ENCODE measurements at places on chromosomes 1 and 21. TPM values are rescaled to one million over a fixed set of nuclear protein-coding genes. Genes with fewer than 3 reads are reported as not detected.

The LYSMD1 gene
- 17.3 TPM for polyA plus RNA-seq

The METTL25B gene
- 49.2 TPM for polyA plus RNA-seq

The LCE2C gene
- not detected for polyA plus RNA-seq

The CTSE gene
- 0.11 TPM for polyA plus RNA-seq

The TNNT2 gene
- polyA plus RNA-seq = 55.1 TPM

The BRINP3 gene
- 2.4 TPM for polyA plus RNA-seq

The ECM1 gene
- polyA plus RNA-seq = 6.3 TPM

The EXTL2 gene
- 96.4 TPM for polyA plus RNA-seq

The CLCA1 gene
- polyA plus RNA-seq = not detected

The OLFML2B gene
- 14.4 TPM for polyA plus RNA-seq

The SMIM1 gene
- polyA plus RNA-seq = 8.8 TPM

The TSPAN1 gene
- 79.3 TPM for polyA plus RNA-seq

The ZNF683 gene
- not detected for polyA plus RNA-seq

The CLDN17 gene
- polyA plus RNA-seq = not detected

The TCEA3 gene
- 11.2 TPM for polyA plus RNA-seq

The TMEM269 gene
- polyA plus RNA-seq = 0.95 TPM

The CRP gene
- polyA plus RNA-seq = not detected

The AIDA gene
- 57.7 TPM for polyA plus RNA-seq

- peak; percentile 7 for DNase-seq
Observed at GRCh38 chr1:244603498-244603897, 49.4 kb upstream of the DESI2 start.

- no peak for DNase-seq
Observed at GRCh38 chr1:98480271-98480670, 181.2 kb upstream of the SNX7 start.

DNA sequence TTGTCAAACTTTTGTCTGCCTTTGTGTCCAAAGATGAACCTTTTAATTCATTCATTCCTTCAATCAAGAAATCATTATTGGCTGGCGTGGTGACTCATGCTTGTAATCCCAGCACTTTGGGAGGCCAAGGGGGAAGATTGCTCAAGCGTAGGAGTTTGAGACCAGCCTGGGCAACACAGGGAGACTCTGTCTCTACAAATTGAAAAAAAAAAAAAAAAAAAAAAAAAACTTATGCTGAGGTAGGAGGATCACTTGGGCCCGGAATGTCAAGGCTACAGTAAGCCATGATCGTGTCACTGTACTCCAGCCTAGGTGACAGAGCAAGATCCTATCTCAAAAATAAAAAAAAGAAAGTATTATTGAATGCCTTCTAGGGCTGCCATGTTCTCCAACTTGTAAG lies 51.3 kb upstream of the CXADR start:
- no peak for DNase-seq

GRCh38 chr1:116497656-116498055 lies 73.2 kb downstream of the CD58 start:
- DNase-seq = no peak

DNA sequence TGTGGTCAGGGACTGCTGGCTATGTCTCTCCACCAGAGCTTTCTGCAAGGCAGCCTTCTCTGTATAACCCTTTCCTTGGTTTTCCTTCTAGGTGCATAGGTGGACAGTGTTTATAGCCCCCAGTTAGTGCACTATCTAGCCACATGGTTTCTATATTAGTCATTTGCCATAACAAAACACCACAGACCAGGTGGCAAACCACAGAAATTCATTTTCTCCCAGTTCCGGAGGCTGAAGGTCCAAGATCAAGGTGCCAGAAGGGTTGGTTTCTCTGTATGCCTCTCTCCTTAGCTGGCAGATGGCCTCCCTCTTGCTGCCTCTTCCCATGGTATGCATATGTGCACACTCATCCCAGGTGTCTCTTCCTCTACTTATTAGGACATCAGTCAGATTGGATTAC lies 106.4 kb downstream of the KAZN start:
- no peak for DNase-seq

GRCh38 chr1:66505671-66506392 lies 28.1 kb upstream of the SGIP1 start:
- DNase-seq = no peak

DNA sequence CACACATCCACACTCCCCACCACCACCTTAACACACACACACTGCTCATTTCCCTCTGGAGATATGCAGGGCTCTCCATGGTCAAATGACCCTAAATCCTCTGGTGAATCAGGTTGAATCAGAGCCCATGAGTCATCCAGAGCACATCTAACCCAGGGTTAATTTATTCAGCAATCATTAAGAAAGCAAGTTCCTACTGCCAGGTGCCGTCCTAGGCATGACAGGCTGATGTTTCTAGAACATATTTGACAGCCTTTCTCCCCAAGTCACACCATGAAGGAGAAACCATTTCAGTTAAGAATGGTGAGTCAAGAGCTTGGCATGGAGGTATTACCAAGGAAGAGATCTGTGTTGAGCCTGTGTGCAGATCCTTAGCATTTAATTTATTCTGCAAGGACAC lies 194.3 kb upstream of the CAMK1G start:
- no peak for DNase-seq

- DNase-seq = no peak
Observed at GRCh38 chr1:71014178-71014579, 33.4 kb downstream of the PTGER3 start.

DNA sequence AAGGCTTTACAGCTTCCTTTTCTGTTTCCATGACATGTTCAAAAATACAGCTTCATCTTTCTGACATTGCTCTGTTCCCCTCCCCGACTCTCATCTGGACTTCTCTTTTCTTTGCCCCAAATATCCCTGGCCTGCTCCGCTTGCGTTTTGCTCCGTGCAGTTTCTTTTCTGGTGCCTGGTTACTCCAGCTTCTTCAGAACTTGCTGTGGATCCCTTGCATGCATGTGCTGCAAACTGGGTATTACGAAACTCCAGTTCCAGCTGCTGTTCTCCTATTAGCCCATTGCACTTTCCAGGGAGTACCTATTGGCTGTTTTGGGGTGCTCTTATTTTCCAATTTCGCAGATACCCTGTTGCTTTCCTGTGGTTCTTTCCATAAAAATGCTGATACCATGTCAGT lies 9.9 kb upstream of the NDC1 start:
- no peak for DNase-seq

GRCh38 chr1:2215909-2216766 lies 12.0 kb upstream of the SKI start:
- DNase-seq = no peak

- no peak for DNase-seq
Observed at GRCh38 chr1:29260531-29260930, 24.2 kb downstream of the PTPRU start.

DNA sequence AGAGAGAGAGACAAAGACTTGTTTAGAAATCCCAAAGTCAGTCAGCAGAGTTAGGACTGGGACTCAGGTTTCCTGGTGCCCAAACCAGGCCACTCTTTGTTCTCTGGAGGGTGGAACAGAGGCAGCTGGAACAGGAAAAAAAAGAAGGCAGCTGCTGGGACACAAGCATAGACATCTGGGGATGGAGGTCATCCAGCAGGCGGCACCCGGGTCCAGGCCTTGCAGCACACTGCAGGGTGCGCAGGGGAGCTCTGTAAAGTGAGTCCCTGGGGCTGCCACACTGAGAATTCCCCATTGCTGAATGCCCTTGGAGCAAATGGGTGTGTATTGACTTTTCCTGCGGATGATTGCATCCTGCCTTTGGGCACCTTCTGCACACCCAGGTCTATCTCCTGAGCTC lies 222.9 kb upstream of the CSF3R start:
- DNase-seq = no peak

DNA sequence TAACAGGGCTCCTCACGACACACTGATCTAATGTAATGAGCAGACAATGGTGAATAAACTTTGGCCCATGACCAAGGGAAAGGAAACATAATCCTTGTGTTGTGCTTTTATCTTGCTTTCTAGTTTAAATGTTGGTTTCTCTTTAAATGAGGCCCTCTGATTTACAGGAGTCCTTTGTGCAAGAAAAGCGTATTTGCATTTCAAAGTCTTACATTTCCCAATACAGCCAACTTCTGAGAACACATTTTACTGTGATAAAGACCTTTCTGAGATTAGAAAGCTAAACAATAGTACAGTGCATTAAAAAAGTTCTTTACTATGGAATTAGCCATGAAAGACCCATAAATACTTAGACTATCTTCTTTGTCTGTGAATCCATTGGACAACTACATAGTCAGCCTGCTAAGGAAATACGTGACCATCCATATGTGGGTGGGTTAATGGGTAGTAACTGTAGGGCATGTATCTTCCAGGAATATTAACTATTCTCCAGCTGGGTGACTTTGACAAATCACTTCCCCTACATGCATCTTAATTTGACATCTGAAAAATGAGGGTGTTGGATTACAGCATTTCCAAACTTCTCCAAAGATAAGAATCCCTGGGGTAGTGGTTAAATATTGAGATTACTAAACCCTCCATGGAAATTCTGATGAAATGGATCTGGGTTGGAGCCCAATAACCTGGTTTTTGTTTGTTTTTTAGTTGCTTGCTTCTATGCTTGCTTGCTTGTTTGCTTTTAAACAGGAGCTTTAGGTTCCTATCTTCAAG lies 50.3 kb upstream of the USP1 start:
- DNase-seq = no peak

DNA sequence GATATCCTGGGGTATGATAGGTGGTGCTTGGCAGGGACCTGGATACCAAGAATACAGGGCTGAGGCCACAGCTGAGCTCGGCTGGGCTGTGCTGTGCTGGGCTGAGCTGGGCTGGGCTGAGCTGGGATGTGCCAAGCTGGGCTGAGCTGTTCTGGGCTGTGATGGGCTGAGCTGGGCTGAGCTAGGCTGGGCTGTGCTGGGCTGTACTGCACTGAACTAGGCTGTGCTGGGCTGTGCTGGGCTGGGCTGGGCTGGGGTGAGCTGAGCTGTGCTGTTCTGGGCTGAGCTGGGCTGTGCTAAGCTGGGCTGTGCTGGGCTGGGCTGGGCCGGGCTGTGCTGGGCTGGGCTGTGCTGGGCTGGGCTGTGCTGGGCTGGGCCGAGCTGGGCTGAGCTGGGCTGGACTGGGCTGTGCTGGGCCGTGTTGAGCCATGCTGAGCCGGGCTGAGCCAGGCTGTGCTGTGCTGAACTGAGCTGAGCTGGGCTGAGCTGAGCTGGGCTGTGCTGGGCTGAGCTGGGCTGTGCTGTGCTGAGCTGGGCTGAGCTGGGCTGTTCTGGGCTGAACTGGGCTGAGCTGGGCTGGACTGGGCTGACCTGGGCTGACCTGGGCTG lies 94.7 kb upstream of the ACTRT2 start:
- DNase-seq = no peak

DNA sequence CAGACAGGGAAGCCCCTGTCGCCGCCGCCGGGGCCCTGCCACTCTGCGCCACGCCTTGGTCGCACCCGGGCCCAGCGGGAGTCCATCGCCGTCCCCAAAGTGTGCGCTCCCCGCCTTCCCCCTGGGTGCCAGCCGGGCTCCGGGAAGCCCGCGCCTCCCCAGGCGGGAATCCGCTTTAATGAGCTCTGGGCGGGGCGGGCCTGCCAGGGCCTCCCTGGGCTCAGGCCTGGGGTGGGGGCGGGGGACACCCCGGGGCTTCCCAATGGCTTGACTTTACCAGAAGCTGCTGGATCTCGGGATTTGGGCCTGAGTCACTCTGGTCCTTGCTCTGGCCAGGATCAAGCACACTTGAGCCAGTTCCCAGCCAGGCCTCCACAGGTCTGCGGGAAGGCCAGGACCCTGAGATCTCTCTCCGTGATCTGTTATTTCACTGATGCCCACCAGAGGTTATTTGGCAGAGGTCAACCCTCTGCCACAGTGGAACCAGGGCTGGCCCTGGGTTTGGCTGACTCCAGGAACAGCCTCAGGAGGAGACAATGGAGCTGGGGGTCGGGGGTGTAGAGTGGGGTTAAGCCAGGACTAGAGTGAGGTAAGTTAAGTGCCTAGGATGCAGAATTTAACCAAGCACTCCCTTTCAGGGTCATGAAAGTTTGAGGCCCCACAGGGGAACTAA lies 178.4 kb upstream of the EDN2 start:
- DNase-seq = no peak

DNA sequence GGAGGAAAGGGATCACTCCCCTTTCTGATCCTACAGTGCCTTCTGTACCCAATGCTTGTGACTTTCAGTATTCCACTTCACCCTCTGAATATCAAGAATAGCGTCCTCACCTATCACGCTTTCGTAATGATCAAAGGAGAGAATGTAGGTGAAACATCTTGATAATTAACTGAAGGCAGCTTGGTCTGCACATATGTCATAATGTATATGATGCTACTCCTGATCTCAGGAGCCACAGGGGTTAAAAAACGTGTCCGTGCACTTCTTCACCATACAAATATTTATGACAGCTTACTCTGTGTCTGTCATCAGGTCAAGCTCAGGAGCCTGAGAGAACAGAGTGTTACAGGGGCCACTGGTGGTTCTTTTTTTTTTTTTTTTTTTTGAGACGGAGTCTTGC lies 1.2 kb upstream of the PIK3C2B start:
- DNase-seq = no peak

- no peak for DNase-seq
Observed at GRCh38 chr1:155932081-155932480, 2.1 kb downstream of the KHDC4 start.

DNA sequence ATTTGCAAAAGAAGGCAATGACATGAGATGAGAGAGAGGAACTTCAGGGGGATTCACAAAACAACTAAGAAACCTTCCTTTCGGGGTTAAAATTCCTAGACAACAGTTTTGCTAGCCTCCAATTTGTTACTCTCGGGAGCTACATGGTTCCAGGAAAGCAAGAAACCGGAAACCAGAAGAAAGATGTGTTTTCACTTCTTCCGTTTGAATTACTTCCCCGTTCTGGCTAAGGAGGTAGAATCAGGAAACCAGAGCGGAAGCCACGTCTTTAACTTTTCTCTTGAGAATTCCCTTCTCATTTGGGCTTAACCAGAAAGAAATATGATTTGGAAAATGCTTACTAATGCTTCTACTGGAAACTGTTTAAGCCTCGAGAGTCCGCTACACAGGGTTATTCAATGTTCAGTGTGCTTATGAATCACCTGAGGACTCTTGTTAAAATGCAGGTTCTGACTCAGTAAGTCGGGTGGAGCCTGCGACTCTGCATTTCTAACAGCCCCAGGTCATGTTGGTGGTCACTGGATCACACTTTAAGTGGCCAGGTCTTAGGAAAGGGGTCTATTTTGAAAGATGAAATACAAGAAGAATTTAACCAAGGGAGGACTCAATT lies 43.5 kb upstream of the MCOLN3 start:
- DNase-seq = no peak

GRCh38 chr21:23008601-23009202 lies 2010.5 kb downstream of the NCAM2 start:
- no peak for DNase-seq

DNA sequence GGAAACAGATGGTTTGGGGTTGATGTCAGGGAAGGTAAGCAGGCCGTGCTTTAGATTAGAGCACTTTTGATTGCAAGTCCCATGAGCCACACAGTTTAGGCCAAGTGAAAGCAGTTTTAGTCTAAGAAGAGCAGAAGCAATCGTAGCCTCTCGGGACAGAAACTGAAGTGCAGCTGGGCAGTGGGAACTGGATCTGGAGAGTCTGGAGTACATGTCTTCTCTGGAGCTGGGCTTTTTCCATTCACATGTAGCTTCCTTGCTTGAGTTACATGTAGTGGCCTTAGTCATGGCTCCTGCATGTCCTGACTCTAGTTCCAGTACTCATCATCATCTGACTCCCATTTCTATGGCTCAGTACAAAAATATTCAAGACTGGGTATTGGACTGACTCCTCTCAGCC lies 16.7 kb downstream of the CAMTA1 start:
- no peak for DNase-seq

Data from left renal pelvis (tissue), 4 donors.